ENCODE measurements at places on chromosomes 5 and 9. TPM values are rescaled to one million over a fixed set of nuclear protein-coding genes. Genes with fewer than 3 reads are reported as not detected.

Gene GABRA6
- not detected for total RNA-seq

DNA sequence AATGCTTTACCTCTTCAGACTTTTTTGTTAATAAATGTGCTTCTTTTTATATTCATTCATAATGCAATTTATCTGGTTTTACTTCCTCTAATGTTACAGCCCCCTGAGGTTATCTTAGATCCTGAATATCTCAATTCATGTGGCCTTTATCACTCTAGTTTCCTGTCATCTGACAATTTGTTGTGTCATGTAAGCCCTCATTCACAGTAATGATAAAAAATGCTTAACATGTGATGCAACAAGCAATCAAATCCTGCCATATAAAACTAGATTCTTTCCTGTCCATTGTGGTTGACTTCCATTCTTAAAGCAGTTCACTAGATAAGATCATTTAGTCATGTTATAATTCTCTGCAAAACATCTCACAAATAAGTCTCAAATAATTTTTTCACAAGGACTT lies 991.2 kb upstream of the ACO1 start:
- no peak for DNase-seq

DNA sequence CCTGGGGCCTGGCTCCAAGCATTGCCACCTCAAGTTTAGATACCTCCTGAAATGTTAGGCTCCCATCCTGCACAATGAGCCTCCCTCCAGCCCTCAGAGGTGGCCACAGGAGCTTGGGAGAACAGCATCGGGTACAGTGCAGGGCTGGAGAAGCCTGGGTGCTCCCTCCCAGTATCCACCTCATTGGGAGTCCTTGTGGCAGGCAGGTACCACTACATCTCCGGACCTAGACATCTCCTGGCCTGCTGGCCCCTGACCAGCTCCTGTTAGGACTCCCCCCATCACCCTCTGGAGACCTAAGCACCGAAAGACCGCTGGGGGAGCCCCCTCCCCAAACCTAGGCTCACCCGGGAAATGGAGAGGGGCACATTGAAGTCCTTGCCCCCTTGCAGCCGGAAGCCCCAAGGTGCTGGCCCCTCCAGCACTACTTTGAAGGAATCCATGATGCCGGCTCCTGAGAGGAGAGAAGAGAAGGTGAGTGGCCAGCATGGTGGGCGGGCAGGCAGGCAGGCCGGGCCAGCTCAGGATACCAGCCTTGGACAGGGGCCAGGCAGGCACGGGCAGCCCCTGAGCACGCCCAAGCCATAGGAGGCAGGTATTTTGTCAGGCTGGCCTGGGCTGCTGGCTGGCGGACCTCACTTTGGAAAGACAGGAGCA lies 1.2 kb downstream of the PDLIM7 start:
- DNase-seq: no peak

- no peak for DNase-seq
Observed at GRCh38 chr5:130501151-130501865, 597.0 kb downstream of the CHSY3 start.

GRCh38 chr5:113359419-113359818 lies 75.4 kb downstream of the TSSK1B start:
- DNase-seq: no peak

GRCh38 chr9:93612796-93613154 lies 36.4 kb downstream of the PHF2 start:
- no peak for DNase-seq
